Endodermal cell (in vitro differentiated cells): ENCODE measurements at places on chromosomes 13 and 19. TPM values are rescaled to one million over a fixed set of nuclear protein-coding genes. Genes with fewer than 3 reads are reported as not detected.

The FGF14 gene
- 0.26 and 0.34 TPM in 2 replicates for total RNA-seq

The SSC5D gene
- total RNA-seq = 1.2 and 1.4 TPM in 2 replicates

The TMEM190 gene
- total RNA-seq = 2.5 TPM in 1 of 3 replicates, not detected in the others

The CGB8 gene
- total RNA-seq = not detected in 3 replicates

DNA sequence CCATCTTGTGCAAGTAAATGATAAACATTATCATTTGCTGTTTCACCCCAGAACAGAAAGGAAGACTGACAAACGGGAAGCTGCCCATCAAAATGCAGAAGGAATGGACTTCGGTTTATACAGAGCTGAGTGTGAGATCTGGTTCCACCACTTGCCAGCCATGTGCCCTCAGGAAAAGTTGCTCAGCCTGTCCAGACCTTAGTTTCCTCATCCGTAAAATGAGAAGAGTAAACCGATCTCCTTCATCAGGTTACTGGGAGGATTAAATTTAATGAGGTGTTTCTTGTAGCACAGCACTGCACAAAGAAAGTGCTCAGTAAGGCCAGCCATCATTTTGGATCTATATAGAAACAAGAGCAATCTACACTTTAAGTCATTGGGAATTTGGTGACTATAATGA lies 36.7 kb upstream of the SERP2 start:
- H3K4me3 ChIP-seq = no peak overlapping the region
- no peak overlapping the region for H3K27ac ChIP-seq
- peaks cover 24% of the 10 kb centered on the region for H3K4me1 ChIP-seq
- H3K36me3 ChIP-seq = no peaks in the 10 kb centered on the region
- no peak for DNase-seq

DNA sequence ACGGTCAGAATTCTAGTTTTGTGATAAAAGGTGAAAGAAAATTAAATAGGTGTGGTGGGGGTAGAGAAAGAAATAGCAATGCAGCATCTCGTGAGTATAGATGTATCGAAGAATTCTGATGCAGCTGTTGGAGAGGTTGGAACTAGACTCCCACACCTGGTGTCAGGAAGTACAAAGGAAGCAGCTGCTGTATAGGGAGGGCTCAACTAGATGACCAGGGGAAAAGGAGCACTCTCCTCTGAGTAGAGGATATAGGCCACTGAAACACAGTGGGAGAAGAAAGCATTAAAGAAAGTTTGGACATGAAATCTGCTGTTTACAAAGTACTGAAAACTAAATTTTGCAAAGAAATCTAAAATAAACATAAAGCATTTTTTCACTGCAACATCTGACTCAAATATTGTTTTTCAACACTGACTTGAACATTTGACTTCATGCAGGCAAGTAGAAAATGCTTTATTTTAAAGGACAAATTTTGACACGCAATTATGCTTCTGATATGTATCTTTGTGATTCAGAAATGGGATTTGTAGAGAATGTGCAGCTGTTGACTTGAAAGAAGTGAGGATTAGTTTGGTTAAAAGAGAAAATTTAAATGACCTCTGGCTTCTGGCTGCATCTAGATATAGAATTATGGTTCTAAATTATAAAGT lies 82.2 kb downstream of the MIPEP start:
- H3K4me3 ChIP-seq = no peak overlapping the region
- H3K36me3 ChIP-seq = peaks cover 3% of the 10 kb centered on the region
- no peaks in the 10 kb centered on the region for H3K27me3 ChIP-seq
- no peaks in the 10 kb centered on the region for H3K4me1 ChIP-seq

DNA sequence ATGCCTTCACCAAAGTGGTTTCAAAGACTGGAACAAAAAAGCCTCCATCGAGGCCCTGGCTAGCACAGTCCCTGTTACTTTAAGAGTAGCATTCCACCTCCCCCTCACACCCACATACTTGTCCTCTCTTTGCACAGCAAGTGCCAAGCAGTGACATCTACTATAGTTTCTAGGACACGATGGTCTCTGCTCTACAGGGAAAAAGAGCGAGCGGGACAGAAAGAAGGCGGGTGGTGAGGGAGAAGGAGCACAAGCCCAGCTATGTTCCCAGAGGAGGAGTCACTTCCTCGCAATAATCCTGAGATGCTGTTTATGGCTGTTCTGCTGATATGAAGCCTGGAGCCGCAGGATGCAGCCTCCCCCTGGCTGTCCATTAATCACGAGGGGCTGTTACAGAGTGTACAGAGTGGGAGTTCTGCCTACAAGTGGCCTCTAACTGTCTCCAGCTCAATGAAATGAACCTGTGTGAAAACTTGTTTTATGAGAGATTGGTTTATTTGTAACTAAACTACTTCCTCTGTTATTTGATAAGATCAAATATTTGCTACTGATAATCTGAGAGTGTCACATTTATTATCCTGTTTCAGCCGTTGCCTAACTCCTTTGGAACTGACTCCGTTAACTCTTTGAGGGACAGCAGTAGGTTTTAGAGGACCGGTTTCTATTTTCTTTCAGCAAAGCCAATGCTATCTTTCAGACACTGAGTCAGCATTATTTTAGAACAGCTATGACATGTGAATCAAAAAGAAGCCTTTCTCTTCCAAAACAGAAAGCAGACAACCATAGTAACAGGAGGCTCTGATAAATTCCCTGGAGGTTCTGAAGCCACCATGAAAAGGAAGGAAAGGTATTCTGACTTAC lies 208.0 kb downstream of the SPRY2 start:
- H3K4me1 ChIP-seq = peaks cover 11% of the 10 kb centered on the region
- H3K27me3 ChIP-seq = no peaks in the 10 kb centered on the region
- peak; percentile 61 for DNase-seq
- H3K36me3 ChIP-seq = no peaks in the 10 kb centered on the region
- peak overlapping the region; percentile 84 for H3K27ac ChIP-seq

- no peaks in the 10 kb centered on the region for H3K27me3 ChIP-seq
- DNase-seq = no peak
- H3K36me3 ChIP-seq = no peaks in the 10 kb centered on the region
Observed at GRCh38 chr13:29476046-29476445, 119.4 kb downstream of the SLC7A1 start.

DNA sequence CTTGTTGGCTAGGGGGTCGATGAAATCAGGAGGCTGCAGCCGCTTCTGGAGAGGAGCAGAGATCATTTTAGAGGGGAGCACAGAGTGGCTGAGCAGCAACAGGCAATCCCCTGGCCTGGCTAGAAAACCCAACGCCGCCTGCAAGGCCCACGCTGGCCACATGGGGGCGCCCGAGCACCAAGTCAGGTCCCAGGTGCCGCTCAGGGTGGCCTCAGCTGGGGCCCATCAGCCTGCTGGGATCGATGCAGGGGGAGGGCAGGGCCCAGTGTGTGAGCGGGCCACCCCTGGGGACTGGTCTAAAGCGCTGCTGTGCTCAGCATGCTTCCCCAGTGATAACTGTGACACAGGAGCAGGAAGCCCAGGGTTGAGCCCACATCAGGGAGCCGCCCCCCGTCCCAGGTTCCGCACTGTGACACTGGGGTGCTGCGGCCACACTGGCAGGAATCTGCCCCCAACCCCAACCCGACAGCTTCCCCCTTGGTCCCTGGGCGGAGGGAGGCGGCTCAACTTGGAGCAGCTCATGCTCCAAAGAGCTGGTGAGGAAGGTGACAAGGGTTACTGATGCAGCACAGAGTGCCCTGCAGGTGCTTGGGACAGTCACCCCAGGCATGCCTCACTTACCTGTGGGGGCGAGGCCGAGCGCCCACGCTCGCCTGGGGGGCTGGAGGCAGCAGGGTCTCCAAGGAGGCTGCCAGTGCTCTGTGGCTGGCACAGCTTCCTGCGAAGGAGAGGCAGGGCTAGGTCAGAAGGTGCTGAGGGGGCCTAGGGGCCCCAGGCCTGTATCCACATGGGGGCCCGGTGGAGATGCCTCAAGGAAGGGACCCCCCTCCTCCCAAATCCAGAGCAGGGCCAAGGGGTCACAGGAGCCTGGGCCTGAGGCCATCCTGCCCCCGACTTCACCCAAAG lies 13.3 kb upstream of the ISYNA1 start:
- no peak overlapping the region for H3K27ac ChIP-seq
- no peaks in the 10 kb centered on the region for H3K27me3 ChIP-seq
- no peak overlapping the region for H3K4me3 ChIP-seq
- peak; percentile 97 for DNase-seq
- no peaks in the 10 kb centered on the region for H3K4me1 ChIP-seq
- peaks cover 10% of the 10 kb centered on the region for H3K36me3 ChIP-seq

DNA sequence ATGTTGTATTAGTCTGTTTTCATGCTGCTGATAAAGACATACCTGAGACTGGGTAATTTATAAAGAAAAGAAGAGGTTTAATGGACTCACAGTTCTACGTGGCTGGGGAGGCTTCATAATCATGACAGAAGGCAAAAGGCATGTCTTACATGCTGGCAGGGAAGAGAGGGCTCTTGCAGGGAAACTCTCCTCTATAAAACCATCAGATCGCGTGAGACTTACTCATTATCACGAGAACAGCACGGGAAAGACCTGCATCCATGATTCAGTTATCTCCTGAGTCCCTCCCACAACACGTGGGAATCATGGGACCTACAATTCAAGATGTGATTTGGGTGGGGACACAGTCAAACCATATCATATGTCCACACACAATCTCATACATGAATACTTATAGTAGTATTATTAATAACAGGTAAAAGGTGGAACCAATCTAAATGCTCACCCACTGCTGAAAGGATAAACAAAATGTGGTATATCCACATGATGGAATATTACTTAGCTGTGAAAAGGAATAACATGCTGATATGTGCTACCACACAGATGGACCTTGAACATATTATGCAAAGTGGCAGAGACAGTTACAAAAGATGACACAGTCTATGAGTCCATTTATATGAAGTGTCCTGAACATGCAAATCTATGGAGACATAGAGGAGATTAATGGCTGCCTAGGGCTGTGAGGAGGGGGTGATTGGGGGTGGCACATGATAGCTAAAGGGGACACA lies 20.9 kb upstream of the CEBPA start:
- no peak overlapping the region for H3K27ac ChIP-seq
- H3K4me1 ChIP-seq = no peaks in the 10 kb centered on the region
- no peaks in the 10 kb centered on the region for H3K36me3 ChIP-seq
- no peak overlapping the region for H3K4me3 ChIP-seq
- no peak for DNase-seq

DNA sequence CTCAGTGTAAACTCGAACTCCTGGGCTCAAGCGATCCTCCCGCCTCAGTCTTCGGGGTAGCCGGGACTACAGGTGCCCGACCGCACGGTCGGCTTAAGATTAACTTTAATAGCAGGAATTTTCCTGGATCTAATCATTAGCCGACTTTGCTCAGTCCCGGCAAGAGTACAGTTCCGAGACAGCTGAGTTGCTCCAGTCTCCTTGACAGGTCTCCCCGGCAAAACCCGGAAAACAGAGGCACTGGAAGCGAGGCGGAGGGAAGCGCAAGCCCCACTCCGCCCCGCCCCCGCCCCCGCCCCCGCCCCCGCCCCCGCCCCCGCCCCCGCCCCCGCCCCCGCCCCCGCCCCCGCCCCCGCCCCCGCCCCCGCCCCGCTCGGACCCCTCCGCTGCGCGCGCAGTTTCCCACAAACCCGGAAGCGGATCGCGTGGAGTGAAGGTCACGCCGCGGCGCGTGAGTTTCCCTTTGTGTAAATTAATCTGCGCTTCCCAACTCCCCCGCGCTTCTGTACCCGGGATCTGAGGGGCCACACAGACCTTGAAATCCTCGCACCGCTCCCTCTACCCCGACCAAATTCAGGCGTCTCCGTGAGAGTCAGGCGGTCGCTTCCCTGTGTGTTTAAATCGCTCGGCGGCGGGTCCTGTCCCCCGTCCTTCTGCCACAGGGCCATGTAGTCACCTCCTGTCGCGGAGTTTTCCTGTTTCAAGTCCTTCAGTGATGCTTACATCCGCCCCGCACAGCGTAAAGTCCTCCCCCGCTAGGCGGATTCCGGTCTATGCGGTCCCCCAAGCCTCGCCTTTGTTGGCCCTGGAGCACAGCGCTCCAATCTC lies at the start of gene ZNF480:
TSS of gene ZNF480 (plus strand) at position 397 of the 828 bp plus-strand sequence. CDS start 3,244 bp downstream, outside the sequence.
- DNase-seq = peak; percentile 89
- H3K27ac ChIP-seq = peak within 1 kb of the TSS; percentile 96
- H3K4me1 ChIP-seq = no peaks in the 10 kb centered on the region
- H3K36me3 ChIP-seq = peaks cover 45% of the 10 kb centered on the region
